Stimulated activated CD8-positive, alpha-beta memory T cell treated with anti-CD3 and anti-CD28 coated beads, Interleukin-12 subunit alpha, Interleukin-12 subunit beta, amount 100 ng/mL, for 4 hours (primary cell): ENCODE measurements at places on chromosomes 2 and 18.

DNA sequence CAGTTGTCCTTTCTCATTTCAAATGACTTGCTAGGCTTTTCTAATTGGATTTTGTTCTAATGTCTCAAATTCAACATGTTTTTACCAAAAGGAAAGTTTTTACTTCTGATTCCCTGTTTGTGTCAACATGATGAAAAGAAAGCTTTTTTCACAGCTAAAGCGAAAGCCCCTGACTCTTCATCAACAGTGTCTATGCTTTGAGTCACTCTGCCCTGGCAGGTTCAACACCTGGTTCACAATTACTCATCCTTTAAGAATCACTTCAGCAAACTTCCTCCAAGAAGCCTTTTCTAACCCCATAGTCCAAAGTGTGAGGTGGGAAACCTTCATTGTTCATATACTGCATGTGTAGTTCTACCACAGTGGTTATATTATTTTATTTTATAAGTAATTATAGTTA lies 7.6 kb upstream of the DSG2 start:
- DNase-seq, result no peak

GRCh38 chr18:62632788-62633455 lies 82.4 kb upstream of the PHLPP1 start:
- no peak for DNase-seq

DNA sequence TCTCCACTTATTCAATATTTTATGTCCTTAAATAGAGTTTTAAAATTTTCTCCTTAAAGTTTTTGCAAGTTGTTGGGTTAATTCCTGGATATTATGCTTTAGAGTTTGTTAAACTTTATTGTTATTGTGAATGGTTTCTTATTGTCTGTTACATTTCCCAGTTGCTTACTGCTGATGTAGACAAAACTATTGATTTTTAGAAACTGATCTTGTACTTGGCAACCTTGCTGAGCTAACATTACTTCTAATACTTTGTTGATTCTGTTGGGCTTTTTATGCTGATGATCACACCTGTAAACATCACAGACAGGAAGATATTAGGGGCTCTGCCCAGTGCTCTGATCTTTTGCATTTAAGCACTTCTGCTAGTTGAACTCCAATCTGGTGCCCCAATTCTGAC lies 2.8 kb upstream of the CLIP4 start:
- DNase-seq, result no peak

DNA sequence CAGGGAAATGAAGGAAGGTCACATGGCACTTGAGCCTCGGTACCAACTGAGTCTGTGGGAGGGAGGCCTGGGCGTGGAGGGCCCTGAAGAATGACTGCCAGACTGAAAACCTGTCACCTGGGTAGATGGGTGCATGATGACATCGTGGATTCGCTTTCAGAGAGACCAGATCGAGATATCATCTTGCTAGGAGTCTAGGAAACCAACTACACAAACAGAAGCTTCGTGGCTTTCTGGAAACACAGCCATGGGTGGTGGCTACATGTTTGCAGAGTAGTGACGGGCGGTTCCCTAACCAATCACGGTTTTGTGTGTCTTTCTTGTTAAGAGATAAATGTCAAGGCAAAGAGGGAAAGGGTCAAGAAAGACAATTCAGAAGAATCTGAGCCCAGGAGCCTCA lies 155.0 kb downstream of the EIPR1 start:
- no peak for DNase-seq

- DNase-seq, result no peak
Observed at GRCh38 chr2:23760736-23761135, 166.2 kb downstream of the ATAD2B start.

GRCh38 chr2:222193328-222193983 lies 105.3 kb downstream of the PAX3 start:
- DNase-seq, result no peak

- DNase-seq, result no peak
Observed at GRCh38 chr2:121746071-121746578, 9.3 kb upstream of the TSN start.

DNA sequence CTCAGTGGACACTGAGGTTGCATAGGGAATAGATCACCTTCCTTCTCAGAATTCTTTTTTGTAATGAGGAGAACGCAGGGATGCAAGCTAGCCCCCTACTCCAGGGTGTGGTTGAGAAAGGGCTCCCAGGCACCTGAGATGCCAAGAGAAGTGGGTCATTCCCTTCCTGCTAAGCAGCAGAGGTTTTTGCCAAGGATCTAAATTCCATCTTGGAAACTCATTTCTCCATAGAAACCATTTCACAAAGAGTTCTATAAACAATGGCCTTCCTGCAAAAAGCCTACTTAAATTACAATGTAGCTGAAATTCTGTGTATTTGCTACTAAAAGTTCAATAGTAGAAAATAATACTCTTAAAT lies 3.7 kb upstream of the PPP3R1 start:
- no peak for DNase-seq

DNA sequence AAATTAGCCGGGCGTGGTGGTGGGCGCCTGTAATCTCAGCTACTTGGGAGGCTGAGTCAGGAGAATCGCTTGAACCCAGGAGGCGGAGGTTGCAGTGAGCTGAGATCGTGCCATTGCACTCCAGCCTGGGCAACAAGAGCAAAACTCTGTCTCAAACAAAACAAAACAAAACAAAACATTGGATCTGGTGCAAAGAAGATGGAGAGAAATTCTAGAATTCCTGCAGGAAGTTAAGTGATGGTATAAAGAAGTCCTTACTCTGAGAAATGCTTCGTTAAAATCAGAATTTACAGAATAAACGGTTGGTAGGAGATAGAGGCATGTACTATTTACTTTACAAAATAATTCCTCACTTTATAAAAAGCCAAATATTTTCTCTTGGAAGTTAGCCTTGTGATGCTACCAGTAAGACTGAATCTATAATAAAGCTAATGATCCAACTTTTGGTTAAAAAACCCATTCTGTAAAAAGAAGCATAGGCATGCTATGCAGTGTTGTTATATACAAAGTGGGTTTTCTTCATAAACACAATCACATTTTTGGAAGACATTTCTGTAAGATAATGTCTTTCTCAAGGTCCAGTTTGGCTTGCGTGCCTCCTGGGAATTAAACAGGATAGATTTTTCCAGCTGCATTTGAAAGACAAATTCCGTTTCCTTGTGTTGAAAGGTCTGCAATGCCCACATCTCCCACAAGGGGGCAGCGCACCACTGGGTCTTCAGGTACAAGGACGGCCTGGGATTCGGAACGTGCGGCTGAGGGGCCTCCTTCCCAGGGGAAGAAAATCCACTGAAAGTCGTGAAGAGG lies 35.6 kb upstream of the PNO1 start:
- DNase-seq, result peak; percentile 50

- no peak for DNase-seq
Observed at GRCh38 chr2:225052703-225053102, 10.4 kb upstream of the DOCK10 start.

GRCh38 chr2:139366681-139367080 lies 586.5 kb upstream of the NXPH2 start:
- no peak for DNase-seq

GRCh38 chr2:74789271-74789670 lies 44.7 kb upstream of the HK2 start:
- DNase-seq, result no peak

GRCh38 chr18:5380586-5380985 lies 85.1 kb upstream of the ZBTB14 start:
- no peak for DNase-seq

DNA sequence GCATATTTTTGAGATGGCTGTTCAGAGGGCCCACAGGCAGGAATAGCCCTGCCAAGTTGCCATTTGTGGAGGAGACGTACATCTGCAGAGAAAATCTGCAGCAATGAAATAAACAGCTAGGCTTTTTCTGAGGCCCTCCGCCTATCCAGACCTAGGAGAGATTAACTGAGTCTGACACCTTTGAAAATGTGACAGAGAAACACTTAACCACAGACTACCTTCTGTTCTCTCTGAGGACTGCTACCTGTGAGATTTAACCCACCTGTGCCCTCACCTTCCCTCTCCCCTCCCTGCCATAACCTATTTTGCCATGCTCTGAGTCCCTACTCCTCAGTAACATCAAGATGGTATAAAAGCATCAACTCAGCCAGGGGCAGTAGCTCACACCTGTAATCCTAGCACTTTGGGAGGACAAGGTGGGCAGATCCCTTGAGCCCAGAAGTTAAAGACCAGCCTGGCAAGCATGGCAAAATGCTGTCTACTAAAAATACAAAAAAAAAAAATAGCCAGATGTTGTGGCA lies 160.3 kb downstream of the TGIF1 start:
- DNase-seq, result no peak

- DNase-seq, result no peak
Observed at GRCh38 chr2:47152803-47153202, 2.3 kb downstream of the STPG4 start.

- DNase-seq, result no peak
Observed at GRCh38 chr2:191811807-191812602, 34.9 kb downstream of the CAVIN2 start.

DNA sequence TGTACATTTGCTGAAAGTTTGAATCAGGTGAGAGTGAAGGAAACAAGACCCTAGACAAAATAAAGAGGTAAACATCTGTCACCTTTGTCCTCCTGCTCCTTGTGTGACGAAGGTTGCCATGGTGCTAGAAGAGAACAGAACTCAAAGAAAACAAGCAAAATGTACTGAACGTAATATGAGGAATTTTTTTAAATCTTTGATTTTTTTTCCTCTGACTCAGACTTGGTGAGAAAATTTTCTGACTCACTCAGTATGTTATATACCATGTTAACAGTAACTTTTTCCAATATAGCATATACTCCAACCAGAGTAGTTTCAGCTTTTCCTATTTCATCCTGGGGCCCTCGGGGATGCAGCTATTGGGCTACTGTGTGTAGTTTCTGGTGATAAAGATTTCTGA lies 2114.6 kb upstream of the PIK3C3 start:
- DNase-seq, result no peak

DNA sequence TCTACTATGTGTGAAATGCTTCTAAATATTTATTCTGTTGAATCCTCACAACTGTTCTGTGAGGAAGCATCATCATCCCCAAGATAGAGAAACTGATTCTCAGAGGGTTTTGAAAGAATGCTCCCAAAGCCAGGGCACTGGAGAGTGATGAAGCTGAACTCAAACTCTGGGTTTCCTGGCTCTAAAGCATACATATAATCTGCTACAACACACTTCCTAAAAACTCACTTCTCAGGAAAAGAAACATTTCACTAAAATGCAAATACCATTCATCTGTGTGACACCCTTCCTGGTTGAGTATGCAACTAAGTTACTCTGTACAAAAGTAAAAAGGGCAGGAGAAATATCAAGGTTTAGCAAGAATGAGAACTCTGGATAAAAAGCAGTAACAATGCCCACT lies 58.6 kb downstream of the GRB14 start:
- no peak for DNase-seq

GRCh38 chr2:15265889-15266288 lies 295.2 kb downstream of the NBAS start:
- no peak for DNase-seq

GRCh38 chr18:49503931-49504330 lies 16.9 kb upstream of the C18orf32 start:
- DNase-seq, result no peak

DNA sequence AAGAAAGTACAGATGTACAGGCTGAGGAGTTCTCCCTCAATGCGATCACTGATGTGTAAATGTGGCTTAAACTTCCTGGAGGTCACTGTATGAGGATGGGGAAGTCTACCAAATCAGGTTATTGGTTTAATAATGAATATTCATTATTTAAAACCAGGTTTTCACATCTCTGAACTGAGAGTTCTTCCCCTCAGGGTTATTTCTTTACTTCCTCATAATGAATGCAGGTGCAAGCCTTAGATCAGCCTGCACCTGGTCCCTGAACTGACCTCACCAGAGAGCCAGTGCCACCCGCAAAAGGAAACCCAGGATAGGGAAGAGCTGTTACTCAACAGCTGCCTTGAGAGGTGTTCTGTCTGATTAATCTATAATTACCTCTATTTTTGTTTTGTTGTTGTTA lies 369.0 kb downstream of the EPHA4 start:
- DNase-seq, result no peak

DNA sequence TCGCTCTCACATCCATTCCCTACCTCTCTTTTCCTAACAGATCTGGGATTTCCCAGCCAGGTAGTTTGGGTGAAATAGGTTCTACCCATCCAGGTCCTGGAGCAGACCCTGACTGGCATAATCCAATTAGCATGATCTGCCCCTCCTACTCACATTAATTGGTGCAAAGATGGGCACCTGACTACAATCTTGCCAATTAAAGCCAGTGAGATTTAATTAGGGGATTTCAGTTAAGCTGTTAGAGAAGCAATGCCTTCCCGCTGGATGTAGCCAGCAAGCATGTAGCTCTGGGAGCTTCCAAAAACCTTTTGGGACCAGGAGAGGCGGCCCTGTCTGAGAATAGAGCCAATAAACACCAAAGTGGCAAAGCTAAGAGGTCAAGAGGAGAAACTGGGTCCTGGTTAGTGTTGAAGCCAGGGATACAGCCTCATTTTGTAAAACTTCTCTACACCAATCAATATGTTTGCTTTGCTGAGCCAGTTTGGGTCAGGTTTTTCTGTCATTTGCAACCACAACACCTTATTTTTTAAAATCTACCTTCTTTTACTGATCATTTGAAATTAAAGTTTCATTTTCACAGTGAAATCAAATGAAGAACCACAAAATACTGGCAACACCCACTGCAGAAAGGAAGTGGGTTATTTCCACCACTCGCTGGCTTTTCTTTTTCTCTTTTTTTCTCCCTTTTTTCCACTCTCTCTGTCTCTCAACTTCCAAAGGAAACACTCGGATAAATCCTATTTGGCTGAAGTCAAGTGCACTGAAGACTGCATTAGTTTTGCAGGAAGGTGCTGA lies 3.2 kb upstream of the TTC39C start:
- no peak for DNase-seq

DNA sequence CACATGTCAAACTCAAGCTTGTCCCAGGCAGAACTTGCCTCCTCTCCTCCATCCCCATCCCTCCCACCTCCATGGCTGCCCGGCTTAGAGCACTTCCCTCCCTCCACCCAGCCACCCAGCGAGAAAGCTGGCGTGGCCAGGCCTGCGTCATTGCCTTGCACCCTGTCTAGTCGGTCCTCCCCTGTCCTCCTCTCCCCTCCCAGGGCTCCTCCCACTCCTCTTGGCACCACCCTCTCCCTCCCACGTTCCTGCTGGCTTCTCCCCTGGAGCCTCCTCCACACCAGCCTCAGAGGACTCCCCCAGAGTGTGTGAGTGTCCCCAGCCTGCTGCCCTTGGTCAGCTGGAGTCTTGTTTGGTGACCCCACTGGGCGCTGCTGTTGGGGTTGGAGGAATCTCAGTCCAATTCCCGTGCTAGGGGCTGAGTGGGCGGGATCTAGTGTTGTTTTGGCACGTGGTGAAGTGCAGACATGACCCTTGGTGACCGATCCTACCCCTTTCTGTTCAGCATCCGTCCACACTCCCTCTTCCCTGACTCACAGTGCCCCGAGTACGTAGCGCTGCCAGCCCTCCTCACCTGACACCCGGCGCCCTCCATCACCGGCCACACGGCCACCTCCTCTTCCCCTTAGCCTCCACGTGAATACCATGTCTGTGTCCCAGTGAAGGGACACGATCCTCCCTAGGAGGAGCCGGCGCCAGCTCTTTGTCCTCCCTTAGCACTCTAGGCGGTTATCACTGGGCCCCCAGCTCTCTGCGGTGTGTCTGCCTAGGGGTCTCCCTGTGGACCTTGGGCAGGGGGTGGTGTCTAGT lies 41.4 kb downstream of the ATP6V1C2 start:
- no peak for DNase-seq

GRCh38 chr2:14932285-14932684 lies 299.8 kb downstream of the LRATD1 start:
- no peak for DNase-seq
